ENCODE measurements at places on chromosomes 16 and 17.

GRCh38 chr16:48541108-48541786 lies 68.7 kb downstream of the N4BP1 start:
- no peak for DNase-seq

- DNase-seq: no peak
Measured at GRCh38 chr17:17175917-17176316, 30.2 kb downstream of the PLD6 start.

DNA sequence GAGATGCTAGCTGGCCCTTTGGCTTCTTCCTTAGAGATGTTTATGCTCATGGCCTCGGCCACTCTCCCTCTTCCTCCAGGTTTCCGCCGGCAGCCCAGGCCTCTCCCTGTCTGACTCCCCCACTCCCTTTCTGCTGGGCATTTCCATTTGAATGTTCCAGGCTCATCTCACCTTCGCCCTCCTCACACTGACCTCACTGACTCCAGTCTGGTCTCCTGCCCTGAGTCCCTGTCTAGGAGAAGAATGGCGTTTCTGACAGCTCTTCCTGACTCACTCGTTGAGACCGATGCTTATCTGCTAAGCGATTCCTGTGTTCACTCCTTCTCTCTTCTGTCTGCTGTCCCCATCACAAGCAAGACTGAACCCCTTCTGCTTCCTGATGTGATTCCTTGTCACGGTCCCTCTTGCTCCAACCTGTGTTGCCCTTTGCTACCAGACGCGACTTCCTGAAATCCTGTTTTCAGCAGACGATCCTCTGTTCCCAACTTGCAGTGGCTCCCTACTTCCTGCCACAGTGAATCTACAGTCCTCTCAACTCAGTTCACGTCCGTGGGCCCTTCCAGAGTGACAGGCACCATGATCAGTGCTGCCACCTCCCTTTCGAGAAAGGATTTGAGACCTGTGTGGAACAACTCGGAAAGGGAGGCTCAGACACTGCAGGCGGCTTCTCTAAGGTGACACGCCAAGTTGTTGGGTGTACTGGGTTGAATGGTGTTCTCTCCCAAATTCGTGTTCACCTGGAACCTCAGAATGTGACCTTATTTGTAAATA lies 176.4 kb downstream of the MSI2 start:
- no peak for DNase-seq

GRCh38 chr16:79600638-79601091 lies at the start of gene MAF:
Gene MAF, minus strand, starts transcription at chr16:79600737. Its CDS starts 835 bp downstream, at chr16:79599902.
- DNase-seq: no peak

- no peak for DNase-seq
Measured at GRCh38 chr17:17523001-17523730, 27.0 kb upstream of the RASD1 start.

DNA sequence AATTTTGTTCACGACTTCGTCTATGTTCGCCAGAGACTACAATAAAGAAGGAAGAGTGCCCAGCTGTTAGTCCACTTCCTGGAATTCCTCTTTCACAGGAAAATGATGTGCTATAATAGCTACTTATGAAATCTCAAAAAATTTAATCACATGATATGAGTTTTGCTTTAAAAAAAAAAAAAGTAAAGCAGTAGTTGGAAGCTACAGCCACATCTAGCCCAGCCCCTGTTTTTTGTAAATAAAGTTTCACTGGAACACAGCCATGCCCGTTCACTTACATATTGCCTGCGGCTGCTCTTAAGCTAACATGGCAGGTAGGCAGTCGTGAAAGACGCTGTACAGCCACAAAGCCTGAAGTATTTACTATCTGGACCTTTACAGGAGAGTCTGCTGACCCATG lies 15.3 kb downstream of the VPS53 start:
- no peak for DNase-seq
